Aorta (tissue), 5 donors: ENCODE measurements at places on chromosomes 11 and 22.

GRCh38 chr22:28141614-28142013 lies 222.6 kb upstream of the PITPNB start:
- DNase-seq: no peak

DNA sequence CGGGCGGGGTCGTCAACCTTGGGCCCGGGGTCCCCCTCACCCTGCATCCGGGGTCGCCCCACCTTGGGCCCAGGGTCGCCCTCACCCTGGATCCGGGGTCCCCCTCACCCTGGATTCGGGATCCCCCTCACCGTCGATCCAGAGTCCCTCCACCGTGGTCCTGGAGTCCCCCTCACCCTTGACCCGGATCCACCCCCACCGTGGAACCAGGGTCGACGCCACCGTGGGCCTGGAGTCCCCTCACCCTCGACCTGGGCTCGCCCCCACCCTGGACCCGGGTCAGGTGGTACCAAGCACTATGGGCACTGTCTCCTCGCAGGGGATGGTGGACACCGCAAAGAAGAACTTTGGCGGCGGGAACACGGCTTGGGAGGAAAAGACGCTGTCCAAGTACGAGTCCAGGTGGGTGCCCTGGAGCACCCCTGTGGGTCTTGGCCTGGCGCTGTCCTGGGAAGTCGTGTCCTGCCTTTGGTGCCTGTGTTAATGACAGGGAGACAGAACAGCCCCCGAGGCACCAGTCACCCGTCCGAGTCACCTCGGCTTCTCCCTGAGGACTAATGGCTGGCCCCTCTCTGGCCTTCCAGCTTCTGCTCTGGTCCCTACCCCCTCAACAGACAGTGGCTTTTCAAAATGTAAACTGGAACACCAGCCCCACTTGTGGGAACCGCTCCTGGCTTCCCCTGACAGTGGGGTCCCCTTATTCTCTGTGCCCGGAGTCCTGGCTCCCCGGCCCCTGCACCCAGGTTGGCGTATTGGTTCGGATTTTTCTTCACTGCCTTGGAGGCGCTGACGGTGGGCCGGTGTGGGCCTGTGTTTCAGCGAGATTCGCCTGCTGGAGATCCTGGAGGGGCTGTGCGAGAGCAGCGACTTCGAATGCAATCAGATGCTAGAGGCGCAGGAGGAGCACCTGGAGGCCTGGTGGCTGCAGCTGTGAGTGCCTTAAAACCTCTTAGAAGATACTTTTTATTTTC lies 762 bp downstream of the CRELD2 start:
- no peak for DNase-seq

- no peak for DNase-seq
Observed at GRCh38 chr11:131766637-131767036, 396.2 kb downstream of the NTM start.

GRCh38 chr22:27723158-27723557 lies 78.4 kb downstream of the MN1 start:
- no peak for DNase-seq

- no peak for DNase-seq
Observed at GRCh38 chr22:47659467-47660223, 897.2 kb downstream of the TBC1D22A start.

DNA sequence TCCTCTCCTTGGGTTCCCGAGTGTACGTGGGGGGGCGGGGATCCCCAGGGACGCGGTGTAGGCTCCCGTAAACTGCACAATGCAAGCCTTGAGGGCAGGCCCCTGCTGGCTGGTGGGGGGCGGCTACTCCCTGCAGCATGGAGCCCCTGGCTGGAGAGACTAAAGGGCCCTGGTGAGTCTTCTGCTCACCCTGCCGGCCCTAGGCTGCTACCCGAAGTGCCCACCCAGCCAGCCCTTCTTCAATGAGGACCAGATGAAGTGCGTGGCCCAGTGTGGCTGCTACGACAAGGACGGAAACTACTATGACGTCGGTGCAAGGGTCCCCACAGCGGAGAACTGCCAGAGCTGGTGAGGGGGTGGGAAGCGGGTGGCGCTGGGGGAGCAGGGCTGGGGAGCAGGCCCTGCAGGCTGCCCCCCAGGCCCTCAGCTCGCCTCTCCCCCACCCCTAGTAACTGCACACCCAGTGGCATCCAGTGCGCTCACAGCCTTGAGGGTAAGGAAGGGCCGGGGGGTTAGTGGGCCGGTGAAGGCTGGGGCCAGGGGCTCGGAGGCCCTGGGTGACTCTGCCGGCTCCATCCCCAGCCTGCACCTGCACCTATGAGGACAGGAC lies 16.8 kb downstream of the MUC5B start:
- DNase-seq: no peak

DNA sequence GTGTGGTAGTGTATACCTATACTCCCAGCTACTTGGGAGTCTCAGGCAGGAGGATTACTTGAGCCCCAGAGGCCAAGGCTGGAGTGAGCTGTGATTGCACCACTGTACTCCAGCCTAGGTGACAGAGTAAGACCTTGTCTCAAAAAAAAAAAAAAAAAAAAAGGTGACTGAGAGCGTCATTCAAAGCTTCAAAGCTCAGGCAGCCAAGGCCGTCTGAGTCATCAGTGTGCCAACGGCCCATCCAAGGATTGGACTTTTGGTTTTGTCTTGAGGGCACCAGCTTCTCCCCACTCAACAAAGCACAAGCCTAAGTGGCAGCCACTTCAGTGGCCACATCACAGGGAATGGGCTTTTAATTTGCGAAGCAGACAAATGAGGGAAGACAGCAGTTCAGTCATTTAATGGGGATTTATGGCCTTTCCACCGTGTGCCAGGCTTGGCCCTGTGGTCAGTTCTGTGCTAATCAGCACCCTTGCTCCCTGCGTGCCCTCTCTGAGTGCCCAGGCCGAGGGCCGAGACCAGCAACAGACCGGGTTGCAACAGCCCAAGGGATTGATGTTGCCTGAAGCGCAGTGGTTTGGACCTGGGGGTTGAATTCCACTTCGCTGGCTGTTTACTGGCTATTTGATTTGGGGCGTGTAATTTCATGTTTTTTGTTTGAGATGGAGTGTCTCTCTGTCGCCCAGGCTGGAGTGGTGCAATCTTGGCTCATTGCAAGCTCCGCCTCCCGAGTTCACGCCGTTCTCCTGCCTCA lies 30.2 kb upstream of the CRYBB3 start:
- no peak for DNase-seq

DNA sequence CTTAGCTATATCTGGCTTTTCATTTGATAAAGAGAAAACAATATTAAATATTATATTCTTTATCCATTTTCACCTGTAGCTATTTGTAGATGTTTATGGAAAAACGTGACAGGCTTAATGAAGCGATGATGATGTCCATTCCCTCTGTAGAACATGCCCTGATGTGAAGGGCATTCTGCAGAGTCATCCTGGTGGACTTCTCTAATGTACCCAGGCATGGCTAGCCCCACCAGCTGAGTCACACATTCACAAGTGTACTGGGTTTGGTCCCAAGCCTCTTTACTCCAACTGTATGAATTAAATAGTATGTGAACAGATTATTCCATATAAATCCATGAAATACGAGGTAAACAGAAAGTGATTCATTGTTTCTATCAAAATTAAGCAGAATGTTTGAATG lies 139.3 kb downstream of the CADM1 start:
- DNase-seq: no peak

- DNase-seq: no peak
Observed at GRCh38 chr11:73387594-73388264, 11.5 kb downstream of the RELT start.

DNA sequence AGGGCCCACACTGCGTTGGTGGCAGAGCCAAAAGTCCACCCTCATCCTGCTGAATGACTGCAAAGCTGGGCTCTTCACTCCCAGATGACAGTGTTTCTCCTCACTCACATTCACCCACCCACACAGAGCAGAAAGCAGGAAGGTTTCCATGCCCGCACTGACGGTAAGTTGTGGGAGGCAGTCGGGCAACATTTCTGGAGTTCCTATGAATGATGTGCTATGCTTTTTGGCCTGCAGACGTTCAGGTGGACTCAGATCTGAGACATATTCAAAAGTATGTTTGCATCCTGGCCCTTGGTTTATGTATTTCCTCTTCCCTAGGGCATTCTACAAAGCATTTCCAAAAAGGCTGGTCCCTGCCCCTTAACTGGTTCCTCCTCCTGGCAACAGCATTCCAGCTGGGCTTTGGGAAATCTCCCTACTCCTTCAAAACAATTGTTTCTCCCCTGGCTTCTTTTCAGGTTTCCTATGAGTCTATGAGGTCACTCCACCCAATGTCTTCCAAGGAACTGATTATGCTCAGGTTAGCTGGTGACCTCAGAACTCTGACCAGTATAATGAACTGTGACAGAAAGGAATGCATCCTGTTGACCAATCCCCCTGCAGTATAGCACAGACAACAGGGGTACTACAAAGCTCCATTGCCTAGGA lies 36.4 kb downstream of the PACSIN2 start:
- DNase-seq: no peak

- DNase-seq: peak; percentile 53
Observed at GRCh38 chr11:9625162-9625561, 38.7 kb upstream of the SWAP70 start.

DNA sequence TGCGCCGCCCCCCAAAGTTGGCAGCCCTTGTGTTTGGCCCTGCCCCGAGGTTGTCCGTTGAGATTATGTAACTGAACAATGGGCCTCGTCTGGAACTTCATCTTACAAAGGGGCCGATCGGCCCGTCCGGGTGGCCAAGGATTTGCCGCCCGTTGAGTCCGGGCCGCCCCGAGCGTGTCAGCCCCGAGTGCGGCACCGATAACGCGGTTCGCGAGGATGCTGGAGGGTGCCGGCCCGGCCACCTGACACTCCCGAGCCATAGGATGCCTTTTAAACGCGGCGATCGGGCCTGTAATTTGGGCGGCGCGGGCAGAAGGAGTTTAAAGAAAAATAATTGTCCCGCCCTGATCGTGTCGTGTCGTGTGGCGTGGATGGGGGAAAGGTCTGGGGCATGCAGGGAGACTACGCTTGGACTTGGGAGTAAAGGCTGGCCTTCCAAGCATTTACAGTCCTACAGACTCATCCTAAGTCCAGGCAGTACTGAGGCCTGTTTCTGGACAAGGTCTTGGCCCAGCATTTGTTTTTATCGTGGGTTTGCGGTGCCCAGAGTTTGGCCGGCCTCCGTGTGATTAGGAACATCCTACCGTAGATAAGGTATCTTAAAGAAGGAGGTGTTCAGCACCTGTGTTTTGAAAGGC lies 1.3 kb downstream of the WEE1 start:
- DNase-seq: peak; percentile 58
